Fibroblast of skin of right biceps (primary cell): ENCODE measurements at places on chromosomes 12 and 14.
A peak's percentile ranks its signal among the peaks of the same experiment; 100 is the strongest.

DNA sequence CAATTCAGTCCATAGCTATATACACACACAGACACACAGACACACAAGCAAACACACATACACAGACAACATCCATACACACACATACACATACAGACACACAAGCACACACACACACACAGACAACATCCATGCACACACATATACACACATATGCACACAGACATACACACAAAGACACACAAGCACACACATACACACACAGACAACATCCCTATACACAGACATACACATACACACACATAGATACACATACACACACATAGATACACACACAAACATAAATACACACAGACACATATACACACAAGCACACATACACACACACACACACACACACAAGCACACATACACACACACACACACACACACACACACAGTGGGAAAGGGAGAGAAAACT, 254.8 kb downstream of the VRK1 start:
- no peak for DNase-seq

- DNase-seq, result no peak
Measured at GRCh38 chr12:68784015-68784414, 24.0 kb upstream of the MDM2 start.

- DNase-seq, result peak; percentile 22
Measured at GRCh38 chr14:84988357-84988756, 541.6 kb upstream of the FLRT2 start.

- peak; percentile 52 for DNase-seq
Measured at GRCh38 chr12:69475237-69475975, 5.2 kb downstream of the FRS2 start.

DNA sequence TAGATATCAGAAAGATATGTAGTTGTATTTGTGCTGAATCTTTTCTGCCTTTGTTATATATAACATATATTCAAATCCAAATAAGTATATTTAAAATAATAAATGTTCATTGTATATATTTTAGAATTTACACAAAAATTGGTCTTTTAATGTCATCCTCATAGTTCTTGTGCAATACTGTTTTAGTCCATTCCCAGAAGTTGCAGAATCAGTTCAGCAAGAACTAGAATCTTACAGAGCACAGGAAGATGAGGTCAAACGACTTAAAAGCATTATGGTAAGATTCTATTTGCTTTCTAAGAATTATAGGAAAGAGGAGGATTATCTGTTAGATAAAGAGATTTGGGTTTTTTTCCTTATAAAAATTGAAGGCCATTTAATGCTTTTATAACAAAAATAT, 51.0 kb downstream of the SCFD1 start:
- DNase-seq, result no peak

DNA sequence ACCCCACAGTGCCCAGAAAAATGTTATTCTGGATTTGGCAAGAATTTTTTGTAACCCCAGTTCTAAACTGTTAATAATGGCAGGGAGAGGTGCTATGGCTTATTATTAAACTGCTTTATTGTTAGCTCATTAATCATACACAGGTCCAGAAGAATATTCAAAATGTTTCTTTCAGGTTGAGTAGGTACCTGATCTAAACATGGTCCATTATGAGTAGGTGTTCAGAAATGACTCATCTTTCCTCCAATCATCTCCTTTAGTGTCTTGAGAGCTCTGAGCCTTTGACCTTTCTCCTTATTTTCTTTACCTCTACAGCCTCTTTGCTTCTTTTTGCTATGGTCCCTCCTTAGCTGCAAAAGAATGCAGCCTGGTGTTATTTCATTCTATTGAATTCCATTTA, 211.0 kb upstream of the GARIN6 start:
- DNase-seq, result no peak

DNA sequence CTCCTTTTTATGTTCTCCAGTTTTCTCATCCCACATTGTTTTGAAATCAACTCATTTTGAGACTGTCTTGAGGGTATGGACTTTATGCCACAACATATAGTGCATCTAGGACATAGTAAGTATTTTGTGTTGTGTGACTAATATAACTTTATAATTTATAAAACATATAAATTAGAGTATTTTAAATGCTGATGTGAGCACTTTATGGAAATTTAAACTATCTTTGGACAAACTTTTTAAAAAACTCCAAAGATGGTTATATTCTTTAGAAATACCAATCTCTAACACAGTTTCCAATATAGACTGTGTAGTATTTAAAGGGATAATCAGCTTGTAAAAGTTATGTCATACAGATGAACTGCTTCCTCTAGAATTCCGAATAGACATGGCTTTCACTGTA, 87.4 kb downstream of the LRIG3 start:
- DNase-seq, result no peak

DNA sequence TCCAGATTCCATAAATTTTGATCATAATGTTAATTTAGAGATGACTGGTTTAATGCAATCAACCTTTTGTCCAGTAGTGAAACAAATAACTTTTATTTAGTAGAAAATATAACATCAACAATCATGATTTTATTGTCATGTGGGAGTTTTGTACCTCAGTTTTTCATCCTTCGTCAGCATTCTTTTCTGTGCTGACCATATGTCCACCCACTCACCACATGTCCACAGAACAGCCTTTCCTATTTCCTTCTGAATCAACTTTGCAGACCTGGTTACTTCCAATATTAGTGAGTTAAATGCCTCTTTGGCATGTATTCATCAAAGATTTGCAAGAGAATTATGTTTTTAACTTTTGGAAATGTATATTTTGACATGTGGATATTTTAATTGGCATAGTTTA, 36.8 kb upstream of the CNTN1 start:
- no peak for DNase-seq

GRCh38 chr12:49347311-49348193, 864 bp downstream of the DNAJC22 start:
- DNase-seq, result peak; percentile 82

DNA sequence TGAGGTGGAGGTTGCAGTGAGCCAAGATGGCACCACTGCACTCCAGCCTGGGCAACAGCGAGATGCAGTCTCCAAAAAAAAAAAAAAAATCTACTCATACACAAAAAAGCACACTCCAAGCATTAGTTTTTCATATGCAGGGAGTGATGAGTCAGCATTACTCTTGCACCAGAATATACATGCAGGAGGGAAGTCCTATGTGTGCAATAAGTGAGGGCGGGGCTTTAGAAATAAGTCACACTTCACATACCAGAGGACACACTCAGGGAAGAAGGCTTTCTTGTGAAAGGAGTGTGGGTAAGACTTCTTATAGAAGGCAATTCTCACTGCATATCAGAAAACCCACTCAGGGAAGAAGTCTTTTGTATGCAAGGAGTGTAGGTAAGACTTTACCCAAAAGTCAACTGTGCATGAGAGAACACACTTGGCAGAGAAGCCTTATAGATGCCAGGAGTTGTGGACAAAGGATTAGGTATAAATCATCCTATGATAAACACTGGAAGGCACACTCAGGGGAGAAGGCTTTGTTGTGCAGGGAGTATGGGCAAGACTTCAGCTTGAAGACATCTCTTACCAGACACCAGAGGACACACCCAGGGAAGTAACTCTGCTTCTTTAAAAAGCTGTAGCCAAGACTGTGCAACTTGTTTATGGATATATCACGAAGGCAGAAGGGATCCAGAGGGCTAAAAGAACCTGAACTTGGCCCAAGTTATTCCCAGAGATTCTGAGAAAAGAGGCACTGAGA, 50.5 kb downstream of the ATF7 start:
- peak; percentile 92 for DNase-seq

DNA sequence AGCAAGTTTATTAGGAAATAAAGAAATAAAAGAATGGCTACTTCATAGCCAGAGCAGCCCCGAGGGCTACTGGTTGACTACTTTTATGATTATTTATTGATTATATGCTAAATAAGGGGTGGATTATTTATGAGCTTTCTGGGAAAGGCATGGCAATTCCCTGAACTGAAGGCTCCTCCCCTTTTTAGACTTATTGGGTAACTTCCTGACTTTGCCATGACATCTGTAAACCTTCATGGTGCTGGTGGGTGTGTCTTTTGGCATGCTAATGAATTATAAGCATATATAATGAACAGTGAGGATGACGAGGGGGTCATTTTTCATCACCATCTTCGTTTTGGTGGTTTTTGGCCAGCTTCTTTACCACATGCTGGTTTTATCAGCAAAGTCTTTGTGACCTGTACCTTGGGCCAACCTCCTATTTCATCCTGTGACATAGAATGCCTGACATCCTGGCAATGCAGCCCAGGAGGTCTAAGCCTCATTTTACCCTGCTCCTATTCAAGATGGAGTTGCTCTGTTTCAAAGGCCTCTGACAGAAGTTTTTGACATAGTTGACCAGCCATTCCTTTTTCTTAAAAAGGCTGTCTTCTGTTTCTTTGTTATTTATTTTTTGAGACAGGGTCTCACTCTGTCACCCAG, 11.1 kb upstream of the PTGES3 start:
- no peak for DNase-seq

GRCh38 chr12:113634474-113634873, 162.8 kb upstream of the LHX5 start:
- DNase-seq, result no peak

DNA sequence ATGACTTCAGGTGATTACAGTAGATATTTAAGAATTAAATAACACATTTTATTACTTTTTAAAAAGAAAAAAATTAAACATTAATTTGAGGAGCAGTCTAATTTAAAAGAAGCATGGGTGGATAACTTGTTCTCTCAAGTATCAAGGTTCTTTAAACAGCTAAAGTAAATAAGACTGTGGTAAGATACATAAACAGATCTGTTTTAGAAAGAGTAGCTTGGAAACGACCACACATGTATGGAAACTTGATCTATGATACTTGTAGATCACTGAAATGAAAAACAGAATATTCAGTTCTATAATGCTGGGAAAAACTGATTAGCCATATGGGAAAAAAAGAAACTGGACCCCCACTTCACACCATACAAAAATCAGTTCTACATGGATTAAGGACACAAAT, 36.0 kb downstream of the TC2N start:
- DNase-seq, result no peak

DNA sequence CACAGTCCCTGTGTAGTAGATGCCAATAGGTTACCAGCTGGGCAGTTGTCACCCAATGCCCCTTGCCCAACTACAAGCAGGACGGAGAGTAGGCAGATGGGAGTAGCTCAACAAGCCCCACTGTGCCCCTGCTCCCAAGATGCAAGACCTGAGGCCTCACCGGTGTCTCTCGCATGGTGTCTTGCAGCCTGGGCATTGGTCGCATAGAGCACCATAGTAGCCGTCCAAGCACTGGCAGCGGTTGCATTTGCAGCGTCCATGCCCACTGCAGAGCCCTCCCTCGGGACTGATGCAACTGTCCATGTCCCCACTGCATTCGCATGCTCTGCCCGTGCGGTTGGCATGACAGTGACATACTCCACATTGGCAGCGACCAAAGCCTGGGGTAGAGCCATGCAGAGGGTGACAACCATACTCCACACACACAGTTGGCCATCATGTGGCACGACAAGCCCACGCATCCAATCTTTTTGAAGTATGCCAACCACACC, 11.9 kb upstream of the CSAD start:
- DNase-seq, result no peak

GRCh38 chr14:22918804-22919600, at the start of gene RBM23:
RBM23 (minus strand) TSS chr14:22919149.
- DNase-seq, result peak; percentile 100

GRCh38 chr14:104429291-104429861, 150.2 kb upstream of the C14orf180 start:
- DNase-seq, result no peak

GRCh38 chr14:102746634-102747438, 30.4 kb upstream of the TRAF3 start:
- DNase-seq, result no peak

DNA sequence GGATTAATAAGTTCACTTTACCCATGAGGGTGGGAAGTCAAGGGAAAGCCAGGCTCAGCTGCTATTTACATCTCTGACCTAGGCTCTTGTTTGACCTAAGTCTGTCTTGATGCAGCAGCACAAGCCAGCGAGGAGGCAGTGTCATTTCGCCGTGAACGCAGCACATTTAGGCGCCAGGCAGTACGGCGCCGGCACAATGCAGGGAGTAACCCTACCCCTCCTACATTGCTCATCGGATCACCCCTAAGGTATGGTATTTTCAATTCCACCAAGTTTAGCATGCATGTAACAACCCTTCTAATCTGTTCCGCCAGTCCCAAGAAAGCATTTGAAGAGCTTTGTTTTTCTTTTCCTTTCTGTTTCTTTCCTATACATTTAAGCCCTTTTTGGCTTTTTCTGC, 81.2 kb downstream of the PCNX1 start:
- no peak for DNase-seq

GRCh38 chr12:82912406-82912805, 225.7 kb downstream of the TMTC2 start:
- peak; percentile 22 for DNase-seq

- DNase-seq, result peak; percentile 12
Measured at GRCh38 chr12:114919479-114919878, 235.5 kb upstream of the TBX3 start.

- no peak for DNase-seq
Measured at GRCh38 chr12:99260456-99260996, 387.0 kb upstream of the GARIN6 start.

DNA sequence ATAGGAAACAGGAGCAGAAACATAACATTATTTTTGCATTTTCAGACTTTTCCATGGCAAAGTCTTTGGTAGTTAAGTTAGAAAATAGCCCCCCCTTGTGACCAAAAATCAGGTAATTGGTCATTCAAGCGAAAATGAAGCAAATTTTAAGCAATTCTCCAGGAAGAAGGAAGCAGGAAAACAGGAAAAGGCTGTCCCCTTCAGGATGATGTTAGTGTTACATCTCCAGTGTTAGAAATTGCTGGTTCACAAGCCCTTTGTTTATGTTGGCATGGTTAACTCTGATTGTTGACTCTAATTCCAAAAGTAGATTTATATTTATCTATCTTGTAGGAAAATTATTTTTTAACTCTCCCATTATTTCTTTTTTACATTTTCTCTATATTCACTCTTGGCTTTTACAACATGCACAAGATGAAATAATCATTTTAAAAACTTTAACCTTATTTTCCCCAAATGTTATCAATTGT, 18.8 kb upstream of the GAS2L3 start:
- DNase-seq, result peak; percentile 79

DNA sequence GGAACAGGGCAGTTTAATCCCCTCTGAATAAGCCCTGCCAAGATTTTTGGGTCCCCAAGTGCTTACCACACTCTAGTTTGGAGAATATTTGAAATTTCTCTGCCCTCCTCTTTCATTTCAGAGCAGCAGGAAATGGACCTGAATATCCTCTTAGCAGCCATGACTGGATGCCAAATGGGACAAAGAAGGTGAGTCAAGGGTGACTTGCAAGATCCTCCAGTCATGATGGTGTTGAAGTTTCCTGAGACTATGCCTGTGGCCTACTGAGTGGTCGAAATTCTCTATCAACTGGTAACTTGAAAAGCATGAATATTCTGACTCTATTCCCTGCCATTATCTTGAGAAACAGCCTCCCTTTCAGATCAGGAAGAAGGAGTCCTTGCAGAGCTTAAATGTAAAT, 1674.7 kb upstream of the SEL1L start:
- DNase-seq, result peak; percentile 5
